Omental fat pad (tissue), 4 donors: ENCODE measurements at places on chromosomes 5 and 9.

DNA sequence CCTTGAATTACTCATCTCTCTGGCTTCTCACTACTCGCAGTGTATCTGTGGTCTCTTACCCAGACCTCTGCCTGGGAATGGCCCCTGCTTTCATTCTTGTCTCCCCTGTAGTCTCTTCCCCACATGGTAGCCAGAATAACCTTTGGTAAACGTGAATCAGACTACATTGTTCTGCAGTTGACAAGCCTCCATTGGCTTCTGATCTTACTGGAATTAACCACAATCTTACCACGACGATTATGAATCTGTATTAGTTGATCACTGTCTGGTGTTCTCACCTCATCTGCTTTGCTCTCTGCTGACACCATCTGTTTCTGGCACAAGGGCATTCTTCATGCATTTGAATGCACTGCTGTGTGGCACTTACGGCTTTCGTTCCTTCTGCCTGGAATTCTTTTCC is 781.2 kb downstream of the MTRR start:
- no peak for DNase-seq

GRCh38 chr9:123316053-123316718 is 39.8 kb upstream of the CRB2 start:
- DNase-seq: no peak

DNA sequence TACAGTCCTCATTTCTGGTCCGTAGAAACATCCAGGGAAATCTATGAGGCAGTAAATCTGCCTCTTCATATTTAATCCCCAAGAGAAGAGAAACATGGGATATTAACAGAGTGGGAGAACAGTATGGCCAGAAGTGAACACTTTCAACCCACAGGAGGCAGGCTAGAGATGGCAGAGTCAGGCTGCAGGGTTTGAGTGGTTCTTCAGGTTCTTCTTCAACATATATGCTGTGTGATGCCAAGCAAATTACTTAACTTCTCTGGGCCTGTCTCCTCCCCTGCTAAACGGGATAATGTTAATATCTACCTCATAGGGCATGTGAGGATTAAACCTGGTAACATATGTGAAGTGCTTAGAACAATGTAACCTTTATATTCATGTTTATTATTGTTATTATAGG is 321.8 kb downstream of the PSAT1 start:
- no peak for DNase-seq

DNA sequence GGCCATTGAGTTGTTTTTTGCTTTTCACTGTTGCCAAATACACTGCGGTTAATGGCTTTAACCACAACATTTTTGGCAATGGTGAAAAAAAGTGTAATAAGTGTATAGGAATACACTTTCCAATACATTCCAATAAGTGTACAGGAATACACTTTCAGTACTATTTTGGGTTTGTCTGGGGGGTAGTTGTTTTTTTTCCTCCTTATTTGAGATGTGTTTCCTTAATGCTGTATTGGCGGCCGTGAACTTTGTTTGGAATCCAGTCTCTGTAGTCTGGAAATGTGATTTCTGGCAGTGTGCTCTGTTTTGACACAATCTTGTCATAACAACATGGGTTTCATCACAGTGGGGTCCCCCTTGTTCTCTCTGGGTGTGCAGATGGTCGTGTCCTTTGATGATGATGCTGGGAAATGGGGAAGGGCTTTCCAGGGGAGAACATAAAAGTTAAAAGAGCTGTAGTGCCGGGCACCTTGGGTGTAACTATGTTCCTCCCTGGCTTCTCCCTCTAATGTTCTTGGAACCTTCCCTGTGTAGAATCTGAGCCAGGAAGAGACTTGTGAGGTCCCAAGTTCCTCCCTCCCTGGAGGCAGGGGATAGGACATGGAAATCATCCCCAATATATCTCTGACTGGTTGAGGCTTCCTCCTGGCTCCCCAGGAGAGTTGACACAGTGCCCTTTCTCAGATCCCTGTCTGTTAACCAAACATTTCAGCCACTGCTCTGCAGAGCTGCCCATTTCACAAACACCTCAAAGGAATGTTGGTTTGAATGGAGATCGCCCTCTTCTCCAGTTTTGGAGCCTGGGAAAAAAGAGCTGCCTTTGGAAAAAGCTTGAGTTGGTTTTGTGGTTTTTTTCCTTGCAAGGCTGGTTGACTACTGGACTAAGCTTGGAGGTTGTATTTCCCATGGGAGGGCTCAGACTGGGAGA is 44.8 kb downstream of the RCL1 start:
- no peak for DNase-seq

DNA sequence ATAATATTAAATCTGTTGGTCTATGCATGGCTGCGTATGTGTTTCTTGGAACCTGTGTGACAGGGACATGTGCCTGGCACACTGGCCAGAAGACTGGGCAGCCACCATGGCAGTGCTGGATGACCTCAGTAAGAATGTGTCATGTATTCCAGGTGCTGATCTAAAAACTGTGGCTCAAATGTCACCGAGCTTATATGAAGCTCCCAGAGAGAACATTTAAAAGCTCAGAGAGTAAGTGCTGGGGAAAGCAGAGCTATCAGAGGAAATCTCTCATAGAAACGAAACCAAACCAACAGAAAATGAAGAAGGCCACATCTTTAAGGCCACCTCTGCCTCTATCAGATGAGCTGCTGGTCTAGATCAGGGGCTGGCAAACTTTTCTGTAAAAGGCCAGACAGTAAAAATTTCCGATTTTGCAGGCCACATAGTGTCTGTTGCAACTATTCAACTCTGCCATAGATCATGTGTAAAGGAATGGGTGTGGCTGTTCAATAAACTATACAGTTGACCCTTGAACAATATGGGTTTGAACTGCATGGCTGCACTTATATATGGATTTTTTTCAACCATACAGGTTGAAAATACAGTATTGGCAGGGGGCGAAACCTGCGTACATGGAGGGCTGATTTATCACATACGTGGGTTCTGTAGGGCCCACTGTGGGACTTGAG is 31.8 kb downstream of the TSTD2 start:
- DNase-seq: no peak
